ENCODE measurements at places on chromosomes 3 and 15. TPM values are rescaled to one million over a fixed set of nuclear protein-coding genes. Genes with fewer than 3 reads are reported as not detected.

- DNase-seq: peak; percentile 51
These were observed 1.9 kb downstream of the TNIK start for GRCh38 chr3:171458071-171458863.

- no peak for DNase-seq
These were observed 116.7 kb downstream of the FNDC3B start for GRCh38 chr3:172155897-172156585.

DNA sequence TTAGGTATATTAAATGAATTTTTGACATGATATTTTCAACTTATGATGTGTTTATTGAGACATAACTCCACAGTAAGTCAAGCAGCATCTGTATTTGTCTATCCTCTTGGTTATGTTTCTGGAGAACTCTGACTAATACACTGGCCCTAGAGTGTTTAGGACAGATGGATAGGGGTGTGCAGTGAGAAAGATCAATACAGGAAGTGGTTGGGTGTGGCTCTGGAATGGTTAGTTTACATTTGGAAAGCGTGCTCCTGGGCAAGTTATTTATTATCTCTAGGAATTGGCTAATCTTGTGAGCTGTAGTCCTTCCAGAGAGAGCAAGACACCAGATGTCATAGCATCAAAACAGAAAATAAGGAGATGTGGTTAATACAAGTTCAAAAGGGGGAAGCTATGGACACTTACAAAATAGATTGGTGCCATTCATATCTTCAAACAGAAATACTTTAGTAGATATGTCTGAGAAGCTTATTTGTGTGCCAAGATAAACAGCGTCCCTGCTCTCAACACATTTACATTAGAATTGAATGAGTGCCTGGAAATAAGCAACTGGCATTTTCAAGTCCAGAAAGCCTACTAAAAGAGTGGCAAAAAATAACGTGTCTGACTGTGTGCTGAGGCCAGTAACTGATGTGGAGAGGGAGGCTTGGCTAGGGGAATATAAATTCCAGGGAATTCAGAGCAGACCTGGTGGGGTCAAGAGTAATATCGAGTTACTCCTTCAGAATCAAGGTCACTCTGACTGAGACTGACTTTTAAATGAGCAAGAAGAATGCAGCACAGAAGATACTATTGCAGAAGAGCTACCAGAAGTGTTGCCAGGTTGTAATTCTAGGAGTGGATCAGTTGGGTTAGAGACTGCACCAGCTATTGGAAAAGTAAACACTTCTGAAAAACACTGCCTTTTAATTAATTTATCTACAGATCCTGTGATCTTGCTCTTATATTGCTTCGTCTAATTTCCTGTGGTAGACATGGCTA, 33.4 kb upstream of the PLAAT1 start:
- no peak for DNase-seq

DNA sequence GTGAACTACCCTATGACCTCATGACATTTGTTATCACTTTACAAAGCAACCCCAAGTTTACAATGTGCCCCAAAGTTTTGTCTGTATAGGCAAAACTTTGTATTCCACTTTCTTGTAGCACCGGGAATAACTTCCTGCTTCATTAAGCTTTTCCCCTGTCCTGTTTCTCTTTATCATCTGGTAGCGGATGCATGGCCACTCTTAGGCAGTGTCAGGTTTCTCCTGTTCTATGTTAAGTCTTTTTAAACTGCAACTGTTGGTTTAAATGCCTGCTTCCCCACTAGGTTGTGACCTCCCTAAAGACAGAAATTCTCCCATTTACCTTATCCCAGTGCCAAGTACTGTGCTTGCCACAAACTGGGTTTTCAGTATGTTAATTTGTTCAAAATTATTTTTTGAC, 433.6 kb upstream of the DPH6 start:
- DNase-seq: no peak

DNA sequence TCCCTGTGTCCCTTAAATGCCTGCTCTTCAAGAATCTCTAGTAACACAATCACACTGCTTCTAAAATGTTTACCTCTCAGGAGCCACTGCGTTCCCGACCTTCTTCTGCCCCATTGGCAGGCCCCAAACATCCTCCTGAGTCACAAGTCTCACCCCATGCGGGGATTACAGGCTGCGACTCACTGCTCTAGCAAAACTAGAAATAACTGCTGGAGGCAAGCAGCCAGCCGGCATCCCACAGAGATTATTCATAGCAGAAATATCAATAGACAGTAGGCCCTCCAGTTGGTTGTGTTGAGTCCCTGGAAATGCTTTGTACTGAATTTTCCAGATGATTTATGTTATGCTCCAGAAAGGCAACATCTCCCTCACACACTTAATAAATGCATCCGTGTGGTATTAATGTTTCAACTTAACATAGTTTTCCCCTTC, 64.8 kb downstream of the RFTN1 start:
- no peak for DNase-seq

GRCh38 chr15:83396101-83396500, 51.0 kb upstream of the SH3GL3 start:
- DNase-seq: no peak

DNA sequence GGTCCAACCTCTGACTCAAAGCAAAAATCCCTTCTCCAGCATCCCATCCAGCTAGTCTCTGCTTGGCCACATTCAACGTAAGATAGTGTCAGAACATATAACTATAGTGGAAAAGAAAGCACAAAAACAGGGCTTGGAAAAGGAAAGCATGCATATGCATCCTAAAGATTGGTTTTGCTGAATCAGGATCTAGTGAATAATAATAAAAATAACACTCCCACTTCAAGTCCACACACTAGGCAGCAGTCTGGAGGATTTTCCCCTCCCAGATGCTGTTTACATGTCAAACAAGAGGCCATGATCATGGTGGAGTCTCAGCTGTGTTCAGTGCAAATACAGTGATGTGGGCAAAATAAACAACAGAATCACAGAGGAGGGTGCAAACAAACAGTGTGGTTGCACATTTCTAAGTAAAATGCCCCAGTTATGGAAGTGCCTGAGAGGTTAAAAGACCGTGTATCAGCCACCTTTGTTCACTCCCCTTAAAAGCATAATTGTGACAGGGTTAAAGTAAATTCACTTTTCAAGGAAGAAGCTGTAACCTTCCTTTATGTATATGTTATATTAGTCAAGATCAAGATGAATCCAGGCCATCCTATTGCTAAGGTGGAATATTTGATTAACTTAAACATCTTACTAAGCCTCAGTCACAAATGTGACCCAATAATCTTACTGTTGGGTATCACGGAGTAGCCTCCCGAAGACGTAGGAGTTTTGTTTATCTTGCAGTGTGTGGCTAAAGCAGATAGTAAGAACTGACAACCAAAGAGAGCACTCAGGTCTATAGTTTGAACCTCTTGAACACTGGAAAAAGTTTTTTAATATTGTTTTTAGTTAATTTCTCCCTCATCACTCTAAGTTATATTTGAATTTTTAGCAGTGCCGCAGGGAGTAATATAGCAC, 424.5 kb downstream of the SOX2 start:
- DNase-seq: no peak

The SEMA6D gene
- total RNA-seq: not detected

The NDUFB5 gene
- 78.4 TPM for total RNA-seq

The KLHL40 gene
- total RNA-seq: not detected

The RGMA gene
- 0.25 TPM for total RNA-seq

The ARGFX gene
- total RNA-seq: not detected

Measured in activated CD4-positive, alpha-beta T cell treated with anti-CD3 and anti-CD28 coated beads, Interleukin-2, amount 10 ng/mL, durations not matched to agents 7 days and 5 days (primary cell).